ENCODE measurements at places on chromosomes 4 and X.

GRCh38 chr4:98542011-98542410, 116.4 kb downstream of the TSPAN5 start:
- no peak for DNase-seq

- DNase-seq = no peak
Observed at GRCh38 chr4:112704991-112705845, 68.3 kb downstream of the LARP7 start.

DNA sequence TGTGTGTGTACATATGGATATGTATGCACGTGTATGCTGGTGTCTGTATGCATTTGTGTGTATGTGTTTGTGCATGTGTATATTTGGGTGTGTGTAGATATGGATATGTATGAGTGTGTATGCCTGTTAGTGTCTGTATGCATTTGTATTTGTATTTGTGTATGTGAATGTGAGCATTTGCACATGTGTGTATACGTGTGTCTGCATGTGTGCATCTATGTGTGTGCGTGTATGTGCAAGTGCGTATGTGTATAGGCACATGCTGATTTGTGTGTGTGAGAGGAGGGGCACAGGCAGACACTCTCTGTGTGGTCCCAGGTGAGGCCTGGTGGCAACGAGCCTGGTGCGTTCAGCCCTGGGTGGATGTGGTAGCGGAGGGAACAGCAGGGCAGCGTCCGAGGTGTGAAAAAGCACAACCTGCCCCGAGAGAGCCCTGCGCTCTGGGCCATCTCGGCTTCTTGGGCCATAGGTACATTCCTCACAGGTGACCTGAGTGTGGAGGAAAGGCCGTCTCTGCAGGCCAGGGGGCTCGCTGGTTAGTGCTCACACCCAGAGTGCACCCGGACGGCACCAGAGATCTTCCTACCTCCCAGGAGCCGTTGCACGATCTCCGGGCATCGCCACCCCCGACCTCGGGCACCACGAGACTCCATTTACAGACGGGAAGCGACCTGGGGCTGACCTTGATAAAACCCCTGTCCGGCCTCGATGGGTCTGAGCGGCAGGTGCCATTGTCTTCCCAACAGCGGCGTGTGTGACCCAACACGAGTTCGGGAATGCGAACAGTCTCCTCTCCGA, 45.0 kb downstream of the ASMT start:
- no peak for DNase-seq

DNA sequence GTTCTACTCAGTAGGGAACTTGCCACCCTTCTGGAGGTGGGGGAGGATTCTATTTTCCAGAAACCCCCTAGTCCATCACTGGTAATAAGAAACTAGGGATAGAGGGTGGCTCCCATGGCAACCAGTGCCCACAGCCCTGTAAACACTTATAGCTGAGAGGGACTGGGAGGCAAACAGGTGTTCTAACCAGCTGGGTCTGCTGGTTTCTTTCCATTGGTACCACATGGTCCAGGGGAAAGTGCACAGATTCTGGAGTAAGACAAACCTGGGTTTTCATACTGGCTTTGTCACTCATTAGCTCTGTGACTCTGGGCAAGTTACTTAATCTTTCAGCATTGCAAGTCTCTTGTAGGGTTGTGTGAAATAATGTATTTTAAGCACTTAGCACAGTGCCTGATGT, 26.9 kb downstream of the IGSF1 start:
- no peak for DNase-seq

- no peak for DNase-seq
Observed at GRCh38 chr4:53349091-53349491, 16.8 kb downstream of the SCFD2 start.

- no peak for DNase-seq
Observed at GRCh38 chrX:123450222-123450621, 266.1 kb downstream of the GRIA3 start.

DNA sequence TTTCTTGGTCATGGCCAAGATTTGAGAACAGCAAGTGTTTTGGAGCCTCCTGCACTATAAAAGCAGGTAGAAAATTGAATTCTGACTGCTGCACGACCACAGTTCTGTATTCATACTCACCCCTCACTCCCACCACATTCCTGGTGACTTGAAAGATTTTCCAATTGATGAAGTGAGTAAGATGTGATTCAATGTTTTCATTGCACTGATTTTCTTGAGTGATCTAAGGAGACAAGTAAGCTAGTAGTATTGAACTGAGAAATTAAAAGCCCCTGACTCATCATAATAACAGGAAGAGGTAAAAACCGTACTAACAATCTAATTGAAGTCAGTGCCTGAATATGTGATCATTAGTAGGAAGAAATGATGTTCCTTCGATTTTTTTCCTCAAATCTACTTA, 6.1 kb upstream of the SEC24D start:
- no peak for DNase-seq

DNA sequence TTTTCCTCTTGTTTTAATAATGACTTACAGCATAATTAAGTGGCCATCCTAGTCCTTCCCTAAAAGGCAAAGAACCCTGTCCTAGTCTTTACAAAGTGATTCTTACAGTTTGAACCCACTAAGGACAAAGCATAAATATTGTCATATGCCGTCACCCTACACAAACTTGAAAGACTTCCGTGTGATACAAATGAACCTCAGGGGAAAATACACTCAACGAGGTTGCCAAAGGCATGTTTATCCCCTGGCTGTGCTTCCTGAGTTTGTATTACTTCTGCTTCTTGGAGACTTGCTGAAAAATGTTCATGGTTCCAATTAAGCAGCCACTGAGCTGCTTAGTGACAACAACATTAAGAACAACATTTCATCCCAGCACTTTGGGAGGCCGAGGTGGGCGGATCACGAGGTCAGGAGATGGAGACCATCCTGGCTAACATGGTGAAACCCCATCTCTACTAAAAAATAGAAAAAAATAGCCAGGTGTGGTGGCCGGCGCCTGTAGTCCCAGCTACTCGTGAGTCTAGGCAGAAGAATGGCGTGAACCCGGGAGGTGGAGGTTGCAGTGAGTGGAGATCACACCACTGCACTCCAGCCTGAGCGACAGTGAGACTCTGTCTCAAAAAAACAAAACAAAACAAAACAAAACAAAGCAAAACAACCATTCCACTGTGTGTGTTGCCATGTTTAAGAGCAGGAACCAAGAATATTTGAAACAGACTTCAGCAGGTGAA, 16.2 kb downstream of the RASSF6 start:
- no peak for DNase-seq

DNA sequence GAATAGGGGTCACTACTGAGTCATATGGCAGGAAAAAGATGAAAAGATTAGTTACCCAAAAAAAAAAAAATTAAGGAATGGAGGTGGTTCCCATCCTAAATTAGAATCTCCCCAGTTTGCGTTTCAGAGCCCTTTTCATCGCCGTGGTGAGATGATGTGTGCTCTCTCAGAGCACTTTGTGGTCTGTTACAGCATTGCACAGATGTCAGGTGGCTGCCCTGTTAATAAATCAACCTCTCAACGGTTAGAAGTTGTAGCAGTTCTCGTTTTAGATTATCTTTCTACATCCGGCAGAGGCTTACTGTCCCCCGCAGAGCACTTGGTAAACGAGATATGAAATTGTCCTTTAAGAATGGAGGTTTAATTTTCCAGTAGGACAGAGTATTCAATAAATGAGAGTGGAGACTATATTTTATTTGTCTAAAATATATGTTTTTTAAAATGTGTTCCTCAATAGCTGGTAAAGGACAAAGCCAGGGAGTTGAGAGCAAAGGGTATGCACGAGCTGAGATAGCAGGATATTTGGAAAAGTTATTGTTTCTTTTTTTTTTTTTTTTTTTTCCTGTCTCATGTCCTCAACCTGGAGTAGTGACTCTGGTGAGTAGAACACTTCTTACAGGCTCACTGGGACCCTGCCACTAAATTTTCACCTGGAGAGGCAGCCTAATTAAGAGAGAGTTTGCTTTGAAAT, 26.9 kb downstream of the AFF1 start:
- DNase-seq = no peak

GRCh38 chrX:9605484-9605883, 140.6 kb downstream of the TBL1X start:
- DNase-seq = no peak

GRCh38 chr4:16896881-16897750, 1.3 kb downstream of the LDB2 start:
- DNase-seq = no peak

DNA sequence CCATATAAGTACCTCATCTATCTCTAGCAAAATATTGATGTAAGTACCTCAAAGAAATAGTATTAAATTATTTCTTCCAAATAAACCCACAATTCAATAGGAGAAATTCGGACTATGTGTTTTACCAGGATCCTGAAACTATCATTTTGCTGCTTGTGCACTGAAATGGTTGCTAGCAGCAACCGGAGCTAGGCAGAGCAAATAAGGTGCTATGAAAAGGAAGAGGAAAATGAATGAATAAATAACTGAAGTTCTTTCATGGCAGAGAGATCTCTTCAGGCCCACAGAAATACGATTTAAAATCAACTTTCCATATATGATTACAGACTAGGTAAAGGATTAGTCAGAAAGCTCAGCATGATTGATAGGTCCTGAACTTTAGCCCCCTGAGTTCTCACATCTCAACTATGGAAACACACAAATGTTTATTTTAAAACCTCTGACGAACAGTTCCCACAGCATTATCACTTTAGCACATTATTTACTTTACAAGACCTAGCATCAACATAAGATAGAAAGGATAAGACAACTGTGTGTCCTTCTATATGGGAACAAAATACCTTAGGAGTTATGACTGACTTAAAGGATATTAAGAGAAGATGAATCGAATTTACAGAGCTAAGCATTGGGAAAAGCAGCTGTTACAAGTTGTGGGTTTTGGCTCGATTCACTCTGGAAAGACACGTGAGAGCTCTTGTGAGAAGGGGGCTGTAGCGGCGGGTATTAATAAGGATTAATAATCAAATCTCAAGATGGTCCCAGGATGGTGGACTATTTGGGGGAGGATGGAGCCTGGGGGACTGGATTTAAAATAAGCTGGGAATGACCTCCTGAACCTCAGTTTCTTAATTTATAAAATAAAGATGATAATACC, 104.3 kb downstream of the CORIN start:
- no peak for DNase-seq

GRCh38 chrX:130825525-130825924, 77.5 kb downstream of the ENOX2 start:
- no peak for DNase-seq

- DNase-seq = no peak
Observed at GRCh38 chr4:101730291-101731117, 60.0 kb upstream of the BANK1 start.

- no peak for DNase-seq
Observed at GRCh38 chrX:75038925-75039324, 113.7 kb upstream of the NEXMIF start.

All from stimulated activated CD8-positive, alpha-beta memory T cell treated with anti-CD3 and anti-CD28 coated beads, Interleukin-15, amount 100 ng/mL, for 24 hours (primary cell).